ENCODE measurements at places on chromosomes 12 and 14. TPM values are rescaled to one million over a fixed set of nuclear protein-coding genes. Genes with fewer than 3 reads are reported as not detected.

The CELA1 gene
- total RNA-seq, result 0.16 TPM

The PIK3C2G gene
- total RNA-seq, result not detected

The DHRS1 gene
- 20.7 TPM for total RNA-seq

The HEBP1 gene
- total RNA-seq, result 10.4 TPM

The SLC10A1 gene
- total RNA-seq, result not detected

The TEAD4 gene
- 2.7 TPM for total RNA-seq

Measured in T-helper 2 cell treated with Interferon-gamma antibody and Interleukin-4, amounts not matched to agents 100 ng/mL and 5 ng/mL, for 36 hours (primary cell).